ACHN (cell line): ENCODE measurements at places on chromosomes 11 and 22.

DNA sequence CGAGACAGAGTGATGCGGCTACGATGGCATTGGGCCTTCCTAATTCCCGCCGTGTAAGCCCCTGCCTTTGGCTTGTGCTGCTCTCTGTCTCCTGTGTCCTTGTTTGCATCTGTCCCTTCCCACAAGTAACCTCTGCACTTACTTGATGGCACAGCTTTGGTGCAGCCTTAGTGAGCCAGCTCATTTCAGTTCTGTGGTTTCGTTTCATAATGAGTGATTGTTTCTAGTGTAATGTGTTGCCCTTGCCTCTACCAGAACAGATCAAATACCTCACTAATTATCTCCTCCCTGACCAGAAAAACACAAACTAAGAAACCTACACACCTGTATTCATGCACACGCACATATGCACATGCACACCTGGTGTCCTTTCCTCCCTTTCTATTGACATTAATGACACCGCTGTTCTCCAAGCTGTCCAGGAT, 58.8 kb downstream of the GRK3 start:
- DNase-seq, result no peak

GRCh38 chr11:57546869-57547475, 9.6 kb downstream of the SMTNL1 start:
- peak; percentile 31 for DNase-seq

DNA sequence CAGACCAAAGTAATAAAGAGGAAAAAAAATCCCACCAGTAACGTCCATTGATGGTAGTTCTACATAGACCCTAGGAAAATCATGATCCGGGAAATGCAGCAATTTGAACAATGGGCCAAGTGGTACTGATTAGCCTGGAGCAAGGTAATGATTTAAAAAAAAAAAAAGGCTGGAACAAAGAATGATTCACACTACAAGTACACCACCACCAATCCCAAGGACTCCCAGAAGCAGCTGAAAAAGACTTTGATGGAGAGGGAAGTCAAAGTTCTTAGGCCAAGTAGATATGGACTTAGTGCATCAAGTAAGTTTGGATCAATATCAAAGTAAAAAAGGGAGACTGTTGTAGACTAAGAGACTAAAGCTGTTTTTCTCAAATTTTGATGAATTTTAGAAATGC, 11.8 kb downstream of the KCTD14 start:
- DNase-seq, result no peak

DNA sequence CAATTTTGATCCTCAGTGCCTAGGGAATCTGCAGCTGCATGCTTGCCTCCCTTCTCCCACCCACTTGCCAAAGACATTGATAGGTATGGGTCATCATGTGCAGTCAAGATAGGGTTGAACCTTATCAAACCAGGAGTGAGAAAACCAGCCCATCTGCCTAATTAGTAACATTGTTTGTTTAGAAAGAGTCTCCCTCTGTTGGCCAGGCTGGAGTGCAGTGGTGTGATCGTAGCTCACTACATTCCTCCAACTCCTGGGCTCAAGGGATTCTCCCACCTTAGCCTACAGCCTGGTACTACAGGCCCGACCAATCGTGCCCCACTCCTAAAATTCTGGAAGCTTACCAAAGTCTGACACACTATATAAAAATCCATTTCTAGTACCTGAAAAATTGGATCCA, 4.6 kb downstream of the C11orf71 start:
- no peak for DNase-seq

DNA sequence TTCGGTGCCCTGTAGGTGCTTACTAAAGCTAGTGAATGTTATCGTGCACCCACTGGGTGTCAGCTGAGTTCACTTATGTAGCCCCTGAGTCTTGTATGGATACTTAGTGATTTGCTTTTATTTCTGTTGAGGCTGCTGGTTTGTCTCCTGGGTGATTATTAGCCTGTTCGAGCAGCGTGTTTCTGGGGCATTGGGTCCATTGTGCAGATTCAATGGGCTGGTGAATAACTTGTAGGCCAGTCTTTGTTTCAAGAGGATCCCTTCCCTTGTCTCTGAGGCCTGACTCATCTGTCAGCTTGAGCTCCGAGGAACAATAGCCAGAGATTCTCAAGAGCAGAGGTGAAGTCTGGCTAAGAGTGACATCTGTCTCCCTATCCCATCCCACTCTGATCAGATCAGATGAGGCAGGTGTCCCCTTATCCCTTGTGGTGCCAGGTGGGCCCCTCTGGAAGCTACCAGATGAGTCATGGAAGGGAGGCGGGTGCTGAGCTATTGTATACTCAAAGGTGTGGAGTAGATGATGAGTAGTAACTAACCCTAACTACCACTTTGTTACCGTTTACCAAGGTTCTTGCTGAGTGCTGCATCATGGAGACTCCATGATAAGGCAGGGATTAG, 3.7 kb downstream of the MIAT start:
- no peak for DNase-seq

- no peak for DNase-seq
Observed at GRCh38 chr22:42685941-42686653, 34.6 kb downstream of the A4GALT start.

DNA sequence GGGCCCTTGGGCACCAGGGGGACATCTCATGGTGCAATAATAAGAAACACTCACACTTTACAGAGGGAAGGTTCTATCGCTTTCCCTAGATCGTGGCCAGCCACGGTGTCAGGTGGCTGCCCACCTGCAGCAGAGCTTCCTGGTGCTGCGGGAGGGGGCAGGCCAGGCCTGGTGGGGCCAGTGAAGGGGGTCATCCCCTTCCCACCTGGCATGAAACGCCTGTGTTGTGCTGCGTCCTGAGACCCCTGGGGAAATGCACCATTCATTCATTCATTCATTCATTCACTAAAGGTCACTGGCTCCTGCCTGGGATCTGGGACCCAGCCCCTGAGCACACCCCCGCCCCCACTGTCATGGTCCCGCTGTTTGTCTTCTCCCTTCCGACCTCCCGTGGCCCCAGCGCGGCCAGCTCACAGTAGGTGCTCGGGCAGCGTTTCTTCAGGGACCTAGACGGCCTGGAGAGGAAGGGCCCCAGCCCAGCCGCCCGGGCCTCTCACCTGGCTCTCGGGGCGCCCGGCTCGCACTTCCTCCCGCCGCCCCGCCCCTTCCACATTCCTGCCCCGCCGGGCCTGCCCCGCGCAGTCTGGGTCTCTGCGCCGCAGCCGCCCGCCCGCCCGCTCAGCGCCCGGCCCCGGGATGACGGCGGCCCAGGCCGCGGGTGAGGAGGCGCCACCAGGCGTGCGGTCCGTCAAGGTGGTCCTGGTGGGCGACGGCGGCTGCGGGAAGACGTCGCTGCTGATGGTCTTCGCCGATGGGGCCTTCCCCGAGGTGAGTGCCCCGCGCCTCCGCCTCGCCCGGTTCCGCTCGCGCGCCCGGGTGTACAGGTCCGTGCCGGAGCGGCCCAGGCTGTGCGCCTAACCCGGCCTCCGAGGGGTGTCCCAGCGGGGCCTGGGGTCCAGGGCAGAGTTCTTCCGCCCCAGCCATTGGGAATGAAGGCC, at the start of gene RHOD:
RHOD (plus strand) TSS at position 581 of the 938 bp plus-strand sequence; CDS start at position 637, 56 bp downstream.
- peak; percentile 47 for DNase-seq

DNA sequence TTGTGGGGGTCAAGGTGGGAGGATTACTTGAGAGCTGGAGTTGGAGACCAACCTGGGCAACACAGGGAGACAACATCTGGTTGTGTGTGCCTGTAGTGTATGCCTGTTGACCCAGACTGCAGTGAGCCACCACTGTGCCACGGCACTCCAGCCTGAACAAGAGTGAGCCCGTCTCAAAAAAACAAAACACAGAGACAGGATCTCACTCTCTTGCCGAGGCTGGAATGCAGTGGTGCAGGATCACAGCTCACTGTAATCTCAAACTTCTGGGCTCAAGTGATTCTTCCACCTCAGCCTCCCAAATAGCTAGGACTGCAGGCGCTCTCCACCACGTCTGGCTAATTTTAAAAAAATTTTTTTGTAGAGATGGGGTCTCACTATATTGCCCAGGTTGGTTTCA, 112.5 kb downstream of the SGSM3 start:
- no peak for DNase-seq

DNA sequence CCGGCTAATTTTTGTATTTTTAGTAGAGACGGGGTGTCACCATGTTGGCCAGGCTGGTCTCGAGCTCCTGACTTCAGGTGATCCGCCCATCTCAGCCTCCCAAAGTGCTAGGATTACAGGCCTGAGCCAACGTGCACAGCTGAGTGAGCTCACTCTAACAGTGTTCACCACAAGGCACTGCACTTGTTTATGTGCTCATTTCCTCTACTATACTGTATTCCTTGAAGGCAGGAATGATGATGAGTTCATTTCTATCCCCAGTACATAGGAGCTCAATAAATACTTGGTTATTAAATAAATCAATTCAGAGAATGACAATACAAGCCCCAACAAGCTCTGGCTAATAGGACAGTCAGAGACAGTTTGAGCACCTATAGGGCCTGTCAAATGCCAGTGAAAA, 29.1 kb downstream of the ALG8 start:
- DNase-seq, result no peak

GRCh38 chr11:118640332-118641154, 33.1 kb downstream of the PHLDB1 start:
- no peak for DNase-seq

- no peak for DNase-seq
Observed at GRCh38 chr22:27349456-27349855, 452.1 kb downstream of the MN1 start.

GRCh38 chr11:36292311-36292722, 3.1 kb upstream of the COMMD9 start:
- DNase-seq, result peak; percentile 50

DNA sequence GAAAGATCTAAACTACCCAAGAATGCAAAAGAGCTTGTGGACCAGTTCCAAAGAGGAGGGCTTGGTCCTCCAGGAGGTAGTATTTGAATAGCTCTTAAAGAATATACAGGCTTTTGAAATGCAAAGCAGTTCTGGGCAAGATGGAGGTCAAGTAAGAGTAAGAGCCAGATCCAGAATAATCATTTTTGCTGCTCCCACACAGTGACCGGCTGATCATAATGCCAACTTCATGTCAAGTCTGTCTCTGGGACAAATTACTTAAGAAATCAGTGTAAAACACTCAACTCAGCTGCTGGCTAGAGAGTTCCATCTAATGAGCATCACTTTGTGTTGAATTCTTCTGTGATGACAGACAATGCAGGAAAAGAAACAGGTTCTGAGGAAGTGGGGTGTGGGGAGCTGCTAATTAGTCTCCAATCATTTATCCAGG, 250.9 kb upstream of the NARS2 start:
- DNase-seq, result no peak

- DNase-seq, result no peak
Observed at GRCh38 chr11:83662494-83662893, 376.3 kb upstream of the CCDC90B start.

GRCh38 chr22:28051091-28051786, 132.2 kb upstream of the PITPNB start:
- no peak for DNase-seq

GRCh38 chr11:37718431-37718999, 1120.5 kb upstream of the RAG2 start:
- DNase-seq, result no peak
